ENCODE measurements at places on chromosomes 6 and 20.

DNA sequence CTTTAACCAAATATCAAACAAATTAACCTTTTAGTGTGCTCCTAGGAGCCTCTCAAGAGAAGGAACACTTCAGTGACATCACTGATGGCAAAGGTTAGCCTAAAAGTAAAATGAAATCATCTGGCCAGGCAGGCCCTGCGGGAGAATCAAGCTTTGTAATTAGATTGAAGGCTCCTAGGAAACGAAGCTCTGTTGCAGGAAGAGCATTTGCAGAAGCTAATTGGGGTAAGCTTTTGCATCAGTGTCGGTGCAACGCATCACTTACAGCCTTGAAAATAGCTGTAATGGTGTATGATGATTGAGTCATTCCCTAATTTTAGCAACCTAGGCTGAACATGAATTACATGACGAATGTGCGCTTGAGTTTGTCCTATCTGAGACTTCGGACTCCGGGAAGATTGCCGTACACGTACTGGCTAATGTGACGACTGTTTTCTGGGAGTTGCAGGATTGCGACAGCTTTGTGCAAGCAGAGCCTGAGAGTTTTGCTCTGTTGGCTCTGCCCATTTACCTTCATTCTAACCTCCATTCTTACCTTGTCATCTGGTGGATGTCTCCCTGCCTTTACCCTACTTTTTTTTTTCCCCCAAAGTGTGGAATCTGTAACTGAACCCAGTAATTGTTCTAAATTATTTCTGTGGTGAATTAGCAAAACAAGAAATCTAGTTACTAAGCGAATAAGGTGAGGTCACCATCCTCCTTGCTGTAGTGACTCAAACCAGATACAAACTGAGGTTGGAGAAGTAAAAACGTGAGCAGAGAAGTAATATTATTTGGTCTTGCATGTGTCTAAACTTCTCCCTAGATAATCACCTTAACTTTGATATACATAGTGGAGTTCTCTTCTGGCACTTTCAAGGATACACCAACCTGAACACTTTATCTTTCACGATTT lies 675.9 kb upstream of the CITED2 start:
- no peak for DNase-seq

DNA sequence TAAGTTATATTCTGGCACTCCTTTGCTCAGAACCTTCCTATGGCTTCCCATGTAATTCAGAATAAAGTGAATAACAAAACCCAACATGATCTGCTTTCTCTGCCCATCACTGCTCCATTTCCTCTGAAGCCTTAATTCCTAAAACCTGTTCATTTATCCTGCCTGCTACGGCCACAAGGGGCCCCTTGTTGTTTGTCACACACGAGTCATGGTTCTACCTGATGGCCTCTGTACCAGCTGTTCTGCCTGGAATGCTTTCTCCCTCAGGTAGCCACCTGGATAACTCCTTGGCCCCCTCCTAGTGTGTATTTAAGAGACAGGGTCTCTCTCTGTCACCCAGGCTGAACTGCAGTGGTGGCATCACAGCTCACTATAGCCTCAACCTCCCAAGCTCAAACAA lies 26.8 kb downstream of the ERGIC3 start:
- no peak for DNase-seq

DNA sequence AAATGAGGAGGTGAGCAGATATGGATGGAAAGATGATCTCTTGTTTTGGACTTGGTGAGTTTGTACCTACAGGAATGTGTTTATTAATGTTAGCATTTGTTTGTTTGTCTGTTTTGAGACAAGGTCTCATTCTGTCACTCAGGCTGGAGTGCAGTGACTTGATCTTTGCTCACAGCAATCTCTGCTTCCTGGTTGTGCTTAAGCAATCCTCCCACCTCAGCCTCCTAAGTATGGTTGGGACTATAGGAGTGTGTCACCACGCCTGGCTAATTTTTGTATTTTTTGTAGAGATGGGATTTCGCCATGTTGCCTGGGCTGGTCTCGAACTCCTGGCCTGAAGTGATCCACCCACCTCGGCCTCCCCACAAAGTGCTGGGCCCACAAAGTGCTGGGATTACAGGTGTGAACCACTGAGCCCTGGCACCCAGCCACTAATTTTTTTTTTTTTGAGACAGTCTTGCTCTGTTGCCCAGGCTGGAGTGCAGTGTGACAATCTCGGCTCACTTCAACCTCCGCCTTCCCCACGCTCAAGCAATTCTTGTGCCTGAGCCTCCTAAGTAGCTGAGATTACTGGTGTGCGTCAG lies 7.1 kb downstream of the CASP8AP2 start:
- DNase-seq = no peak

DNA sequence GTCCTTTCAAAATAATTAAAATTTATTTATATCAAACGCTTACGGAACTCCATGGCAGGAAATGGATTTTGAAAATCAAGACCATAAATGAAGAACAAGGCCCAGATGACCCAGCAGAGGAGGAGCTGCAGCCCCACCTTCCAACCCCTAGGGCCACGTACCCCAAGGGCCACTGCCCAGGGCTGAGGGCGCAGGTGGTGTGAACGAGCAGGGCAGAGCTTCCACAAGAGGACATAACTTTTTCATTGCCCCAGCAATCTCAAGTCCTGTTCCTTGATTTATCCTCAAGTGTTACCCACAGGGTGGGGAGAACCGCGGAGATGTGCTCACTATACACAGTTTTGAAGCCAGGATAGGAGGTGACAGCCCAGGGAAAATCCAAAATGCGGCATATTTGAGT lies 42.8 kb downstream of the PSMG4 start:
- DNase-seq = no peak

DNA sequence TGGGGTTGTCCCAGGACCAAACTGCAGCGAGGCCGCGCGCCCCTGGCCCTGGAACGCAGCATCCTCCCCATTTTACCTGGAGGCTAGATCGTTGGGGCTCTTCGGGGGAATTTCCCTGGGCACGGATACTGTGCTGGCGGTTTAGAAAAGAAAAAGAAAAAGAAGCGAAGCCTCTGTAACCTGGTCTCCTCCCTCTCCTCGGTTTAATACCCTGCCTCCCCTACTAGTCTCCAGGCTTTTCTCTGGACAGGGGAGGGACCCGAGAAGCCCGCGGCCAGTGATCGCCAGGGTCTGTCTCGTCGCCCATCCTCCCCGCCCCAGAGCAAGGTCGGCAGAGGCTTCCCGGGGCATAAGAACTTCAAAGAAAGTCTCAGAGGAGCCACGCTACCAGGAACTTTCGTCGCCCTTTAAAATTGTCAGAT lies 6.1 kb upstream of the LAMP5 start:
- no peak for DNase-seq

DNA sequence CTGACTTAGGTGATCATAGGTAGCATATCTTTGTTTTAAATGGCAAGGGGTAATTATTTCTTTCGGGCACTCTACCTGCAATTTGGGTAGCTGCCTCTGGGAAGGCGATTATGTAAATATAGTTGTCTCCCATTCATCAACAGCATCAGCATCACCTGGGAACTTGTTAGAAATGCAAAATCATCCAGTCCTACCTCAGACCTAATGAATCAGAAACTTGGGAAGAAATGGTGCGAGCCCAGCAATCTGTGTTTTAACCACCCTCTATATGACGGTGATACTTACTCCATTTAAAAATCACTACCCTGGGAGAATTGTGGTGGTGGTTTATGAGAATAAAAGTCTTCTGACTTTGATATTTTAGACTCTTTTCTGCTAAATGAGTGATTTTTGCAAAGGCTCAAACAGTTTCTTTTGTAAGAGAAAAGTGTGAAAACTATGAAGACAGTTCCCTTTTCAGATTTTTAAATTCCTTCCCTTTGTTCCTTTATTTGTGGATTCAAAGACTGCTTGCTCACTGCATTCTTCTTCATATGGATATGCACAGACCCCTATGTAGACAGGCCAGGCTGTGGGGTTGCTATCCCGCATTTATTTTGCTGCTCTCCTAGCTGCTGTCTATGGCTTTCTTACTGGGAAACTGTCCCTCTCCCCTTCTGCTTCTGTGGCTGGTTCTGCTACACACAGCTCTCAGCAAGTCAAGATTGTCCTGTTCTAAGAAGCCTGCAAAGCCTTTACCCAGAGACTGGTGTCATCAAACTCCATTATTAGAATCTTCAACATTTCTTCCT lies 365.3 kb downstream of the RNF144B start:
- no peak for DNase-seq

DNA sequence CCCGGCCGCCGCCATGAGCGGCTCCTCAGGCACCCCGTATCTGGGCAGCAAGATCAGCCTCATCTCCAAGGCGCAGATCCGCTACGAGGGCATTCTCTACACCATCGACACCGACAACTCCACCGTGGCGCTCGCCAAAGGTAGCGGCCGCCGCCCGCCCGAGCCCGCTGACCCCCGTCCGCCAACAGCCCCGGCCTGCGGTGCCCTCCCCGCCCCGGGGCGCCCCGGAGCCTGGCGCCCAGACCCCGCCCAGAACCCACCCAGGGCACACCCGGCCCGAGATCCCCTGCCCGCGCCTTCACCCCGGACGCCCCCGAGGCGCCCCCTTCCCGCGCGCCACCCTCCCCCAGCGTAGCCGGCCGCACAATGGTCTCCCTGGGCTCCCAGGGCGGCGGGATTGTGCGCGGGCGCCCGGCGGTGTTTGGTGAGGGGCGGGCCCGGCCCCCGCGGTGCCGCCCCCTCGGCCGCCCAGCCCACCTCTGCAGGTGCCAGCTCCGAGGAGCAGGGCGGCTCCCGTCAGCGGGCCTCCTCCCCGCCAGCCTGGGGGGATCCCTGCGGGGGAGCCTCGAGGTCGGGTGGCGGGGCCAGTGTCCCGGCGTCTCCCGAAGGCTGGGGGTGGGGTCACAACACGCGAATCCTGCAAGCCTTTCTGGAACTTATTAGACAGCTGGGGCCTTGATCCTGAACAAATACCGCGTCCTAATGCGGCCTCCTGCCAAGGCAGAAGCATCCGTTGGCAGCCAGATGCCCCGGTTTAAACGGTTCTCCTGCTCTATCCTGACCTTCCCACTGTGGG lies 577 bp downstream of the LSM14B start:
- DNase-seq = peak; percentile 49

- DNase-seq = no peak
These were observed 168.2 kb upstream of the FOXQ1 start for GRCh38 chr6:1143655-1144054.

DNA sequence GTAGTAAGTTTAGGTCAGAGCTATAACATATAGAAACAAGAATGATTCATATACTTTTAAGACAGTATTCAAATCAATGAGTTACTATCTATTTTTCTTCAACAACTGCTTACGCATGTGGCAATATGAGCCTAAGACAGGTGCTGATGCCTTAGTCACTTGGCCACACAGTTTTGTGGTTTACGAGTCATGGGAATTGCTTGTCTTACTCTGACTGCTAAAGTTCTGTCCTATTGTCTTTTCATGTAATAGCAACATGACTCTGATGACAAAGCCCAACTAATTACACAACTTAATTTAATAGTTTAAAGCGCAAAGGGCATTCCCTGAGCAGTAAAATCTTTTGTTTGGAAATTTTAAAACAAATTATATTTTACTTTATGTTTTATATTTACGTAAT lies 159.3 kb upstream of the CENPW start:
- peak; percentile 19 for DNase-seq

DNA sequence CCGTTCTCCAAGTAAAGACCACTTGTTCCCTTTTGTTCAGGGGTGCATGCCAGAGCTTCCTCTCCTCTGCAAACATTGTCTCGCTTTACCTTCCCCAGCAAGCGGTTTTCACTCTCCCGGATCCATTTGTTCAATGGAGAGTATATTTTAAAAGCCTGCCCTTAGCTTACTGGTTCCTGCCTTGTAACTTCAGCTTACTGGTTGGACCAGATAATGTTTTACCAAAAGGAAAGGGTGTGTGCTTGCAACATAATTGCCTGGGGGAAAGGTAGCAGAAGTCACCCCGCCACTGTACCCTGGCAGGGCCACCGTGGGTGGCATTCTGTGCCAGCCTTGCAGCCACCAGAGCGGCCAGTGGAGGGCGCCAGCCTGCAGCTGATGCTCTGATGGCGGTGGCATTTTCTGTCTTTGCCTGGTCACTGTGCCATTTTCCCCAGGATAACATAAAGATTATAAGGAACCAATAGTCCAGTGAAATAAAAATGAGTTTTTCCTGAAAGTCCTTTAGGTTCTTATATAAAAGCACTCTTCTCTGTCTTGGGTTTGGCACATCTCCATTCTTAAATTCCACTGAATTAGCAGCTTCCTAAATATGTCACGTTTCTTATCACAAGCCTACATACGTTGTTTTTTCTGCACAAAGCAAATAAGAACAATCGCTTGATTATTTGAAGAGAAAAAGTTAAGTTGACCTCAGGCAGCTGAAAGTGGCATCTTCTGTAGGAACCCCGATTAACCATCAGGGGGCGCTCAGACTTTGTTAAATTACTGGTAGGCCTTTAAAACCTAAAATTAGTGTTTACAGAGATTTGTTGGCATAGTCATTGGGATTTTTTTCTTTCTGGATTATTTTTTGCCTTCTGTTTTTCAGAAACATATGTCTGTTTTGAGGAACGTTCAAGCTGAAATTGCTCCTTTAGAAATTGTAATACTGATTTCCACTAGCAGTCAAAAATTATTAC lies 67.4 kb upstream of the XRN2 start:
- DNase-seq = peak; percentile 60

DNA sequence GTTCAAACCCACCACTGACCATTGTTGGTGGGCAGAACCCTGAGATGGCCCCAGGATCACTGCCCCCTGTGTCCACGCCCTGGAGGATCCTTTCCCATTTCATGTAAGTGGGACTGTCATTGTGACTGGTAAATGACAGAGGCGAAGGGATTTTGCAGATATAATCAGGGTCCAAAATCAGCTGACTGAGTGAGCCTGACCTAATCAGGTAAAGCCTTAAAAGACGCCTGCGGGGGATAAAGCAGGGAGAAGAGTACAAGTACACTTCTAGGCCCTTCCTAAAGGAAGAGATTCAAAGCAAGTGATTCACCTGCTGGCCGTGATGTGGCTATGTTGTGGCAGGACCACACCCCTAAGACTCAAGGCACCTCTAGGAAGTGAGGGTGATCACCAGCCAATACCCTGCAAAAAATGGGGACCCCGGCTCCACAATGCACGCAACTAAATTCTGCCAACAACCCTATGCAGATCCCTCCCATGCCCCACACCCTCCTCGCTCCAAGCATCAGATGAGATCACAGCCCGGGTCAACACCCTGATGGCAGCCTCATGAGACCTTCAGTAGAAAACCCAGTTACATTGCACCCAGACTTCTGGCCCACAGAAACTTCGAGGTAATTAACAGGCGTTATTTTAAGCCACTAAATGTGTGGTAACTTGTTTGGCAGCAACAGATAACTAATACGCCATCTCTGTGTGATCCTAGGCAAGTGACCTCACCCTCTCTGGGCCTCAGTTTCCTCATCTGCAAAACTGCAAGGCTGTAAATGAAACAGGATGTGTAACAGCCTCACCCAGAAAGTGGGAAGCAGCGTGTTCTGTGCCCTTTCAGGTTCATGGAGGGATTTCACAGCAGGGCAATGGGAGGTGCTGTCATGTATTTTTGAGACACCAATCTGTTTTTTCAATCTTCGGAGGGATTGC lies 11.3 kb downstream of the PREX1 start:
- DNase-seq = no peak

- no peak for DNase-seq
These were observed 266.3 kb downstream of the PTPRT start for GRCh38 chr20:42923348-42923918.
